NCI-H1105 treated with DMSO at 0.1 percent for 48 hours (cell line): ENCODE measurements at places on chromosomes 6 and 20.
A peak's percentile ranks its signal among the peaks of the same experiment; 100 is the strongest.

GRCh38 chr20:3167738-3168078 lies 5.6 kb downstream of the LZTS3 start:
- DNase-seq: no peak

DNA sequence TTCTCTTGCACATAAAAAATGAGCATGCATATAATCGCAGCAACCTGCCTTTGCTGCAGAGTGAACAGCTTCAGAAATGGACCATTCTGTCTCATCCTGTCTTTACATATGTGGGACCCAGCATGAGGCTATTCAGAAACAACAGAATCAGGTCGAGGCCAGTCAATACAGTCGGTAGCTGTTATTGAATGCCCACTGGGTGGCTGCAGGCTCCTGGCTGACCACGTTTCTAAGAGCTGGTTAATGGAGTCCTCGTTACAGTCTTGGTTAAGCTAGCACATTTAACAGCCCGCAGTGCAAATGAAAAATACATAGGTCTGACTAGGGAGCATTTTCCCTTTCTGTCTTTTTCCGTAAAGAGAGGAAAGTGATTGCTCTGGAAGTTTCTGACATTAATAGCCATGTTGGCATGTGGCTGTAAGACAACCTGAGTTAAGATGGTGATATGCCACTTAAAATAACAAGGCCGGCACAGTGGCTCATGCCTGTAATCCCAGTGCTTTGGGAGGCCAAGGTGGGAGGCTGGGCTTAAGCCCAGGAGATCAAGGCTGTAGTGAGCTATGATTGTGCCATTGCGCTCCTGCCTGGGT lies 75.0 kb downstream of the SHLD1 start:
- DNase-seq: no peak

DNA sequence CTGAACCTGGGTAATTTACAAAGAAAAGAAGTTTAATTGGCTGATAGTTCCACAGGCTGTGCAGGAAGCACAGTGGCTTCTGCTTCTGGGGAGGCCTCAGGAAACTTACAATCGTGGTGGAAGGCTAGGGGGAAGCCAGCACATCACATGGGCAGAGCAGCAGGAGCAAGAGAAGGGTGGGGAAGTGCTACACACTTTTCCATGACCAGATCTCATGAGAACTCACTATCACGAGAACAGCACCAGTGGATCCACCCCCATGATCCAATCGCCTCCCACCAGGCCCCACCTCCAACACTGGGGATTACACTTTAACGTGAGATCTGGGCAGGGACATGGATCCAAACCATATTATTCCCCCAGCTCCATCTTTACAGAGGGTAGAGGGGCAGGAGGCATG lies 166.4 kb downstream of the NFATC2 start:
- DNase-seq: no peak

DNA sequence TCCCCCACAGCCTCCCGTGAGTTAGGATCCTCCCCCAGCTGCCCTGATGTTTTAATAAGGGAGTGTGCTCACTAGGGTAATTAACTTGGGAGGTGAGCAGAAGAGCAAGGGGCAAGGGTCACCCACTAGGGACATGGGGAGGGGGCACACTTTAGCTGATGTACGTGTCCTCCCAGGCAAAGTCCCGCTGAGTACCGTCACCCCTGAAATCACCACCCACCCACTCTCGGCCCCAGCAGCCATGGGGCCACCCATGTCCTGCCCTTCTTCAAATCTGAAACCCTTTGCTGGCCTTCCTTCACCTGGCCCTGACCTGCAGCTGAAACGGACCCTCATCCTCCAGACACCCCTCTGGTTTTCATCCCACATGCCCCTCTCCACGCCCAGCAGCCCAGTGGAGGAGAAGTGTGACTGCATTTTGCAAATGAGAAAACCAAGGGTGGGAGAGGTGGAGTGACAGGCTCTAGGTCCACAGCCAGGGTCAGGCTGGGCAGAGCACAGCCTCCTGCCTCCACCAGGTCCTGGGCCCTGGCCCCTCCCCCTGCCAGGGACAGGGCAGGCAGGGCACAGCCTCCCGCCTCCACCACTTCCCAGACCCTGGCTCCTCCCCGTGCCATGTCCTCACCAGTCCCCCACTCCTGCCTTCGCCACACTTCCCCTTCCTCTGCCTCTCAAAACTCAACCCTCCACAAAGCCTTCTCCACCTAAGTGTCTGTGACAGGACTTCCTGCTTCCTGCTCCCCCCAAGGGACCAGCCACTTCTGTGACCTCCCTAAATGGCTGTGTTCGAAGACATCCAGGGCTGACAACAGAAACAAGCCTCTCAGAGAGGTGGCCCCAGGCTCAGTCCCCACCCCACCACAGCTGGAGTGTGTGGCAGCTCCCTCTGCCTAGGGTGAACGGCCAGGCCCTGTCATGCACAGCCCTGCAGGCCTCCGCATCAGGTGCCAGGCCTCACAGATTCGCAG lies 15.1 kb downstream of the ACSS1 start:
- no peak for DNase-seq

DNA sequence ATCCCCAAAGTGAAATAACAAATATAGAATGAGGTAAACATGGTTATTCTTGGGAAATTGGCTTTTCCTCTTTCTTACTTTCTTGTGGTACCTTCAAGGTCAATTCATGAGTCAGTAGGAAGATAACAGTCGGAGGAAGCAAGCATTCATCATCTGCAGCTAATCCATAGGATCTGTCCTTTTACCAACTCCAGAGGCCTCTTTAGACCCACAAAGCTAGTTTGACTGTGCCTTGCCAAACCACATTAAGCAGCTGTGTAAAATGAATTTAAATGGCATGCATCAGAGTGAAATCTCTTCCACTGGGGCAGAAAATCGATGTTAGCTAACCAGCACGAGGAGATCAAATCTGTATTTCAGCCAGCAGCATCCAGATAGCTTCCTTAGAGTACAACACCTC lies 171.3 kb downstream of the TMEM242 start:
- DNase-seq: no peak

- no peak for DNase-seq
These were observed 126.4 kb downstream of the BANF2 start for GRCh38 chr20:17825960-17826843.

- DNase-seq: no peak
These were observed 42.2 kb downstream of the C6orf132 start for GRCh38 chr6:42100029-42100901.

GRCh38 chr20:11585752-11586352 lies 331.8 kb upstream of the BTBD3 start:
- peak; percentile 25 for DNase-seq

DNA sequence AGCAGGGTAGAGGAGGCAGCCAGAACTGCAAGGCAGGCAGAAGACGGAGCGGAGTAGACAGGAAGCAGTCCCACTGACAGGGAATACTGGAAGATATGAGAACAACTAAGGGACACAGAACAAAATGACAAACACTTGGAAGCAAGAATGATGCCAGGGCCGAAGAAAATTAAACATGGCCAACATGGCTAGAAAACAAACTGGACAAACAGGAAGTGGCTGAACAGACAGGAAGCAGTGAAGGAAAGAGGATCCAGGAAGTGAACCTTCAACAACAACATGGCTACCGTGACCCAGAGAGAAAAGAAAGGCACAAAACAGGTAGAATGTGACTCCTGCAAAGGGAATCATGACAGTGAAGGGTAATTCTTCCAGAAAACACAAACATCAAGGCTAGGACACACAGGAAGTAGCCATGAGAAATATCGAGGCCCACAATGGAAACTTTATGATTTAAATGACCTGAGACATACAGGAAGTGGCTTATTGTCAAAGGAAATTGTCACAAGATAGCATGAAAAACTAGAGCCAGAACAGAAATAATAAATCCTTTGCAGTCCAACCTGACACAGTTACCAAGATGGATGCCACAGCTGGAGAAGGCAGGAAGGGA lies 9.1 kb downstream of the COL11A2 start:
- DNase-seq: no peak

GRCh38 chr6:161482517-161482858 lies 208.6 kb upstream of the AGPAT4 start:
- no peak for DNase-seq

GRCh38 chr6:25975923-25976560 lies 13.4 kb downstream of the TRIM38 start:
- no peak for DNase-seq

DNA sequence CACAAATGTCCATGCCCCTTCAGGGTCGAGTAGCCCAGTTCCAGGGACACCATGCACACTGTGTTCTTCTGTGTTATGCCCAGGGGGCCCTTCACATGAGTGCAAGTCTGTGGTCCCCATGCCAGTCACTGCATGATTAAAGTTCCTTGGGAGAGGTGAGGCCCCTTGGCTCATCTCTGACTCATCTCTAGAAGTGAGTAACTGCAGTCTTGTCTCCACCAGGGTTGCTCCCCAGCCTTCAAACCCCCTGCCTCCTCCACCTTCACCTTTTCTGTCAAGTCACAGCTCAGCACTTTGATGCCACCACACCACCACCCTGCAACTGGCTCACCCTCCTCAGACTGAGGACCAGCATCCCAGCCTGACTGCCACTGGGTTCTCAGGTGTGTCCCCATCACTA lies 161.7 kb downstream of the UNC5CL start:
- no peak for DNase-seq

DNA sequence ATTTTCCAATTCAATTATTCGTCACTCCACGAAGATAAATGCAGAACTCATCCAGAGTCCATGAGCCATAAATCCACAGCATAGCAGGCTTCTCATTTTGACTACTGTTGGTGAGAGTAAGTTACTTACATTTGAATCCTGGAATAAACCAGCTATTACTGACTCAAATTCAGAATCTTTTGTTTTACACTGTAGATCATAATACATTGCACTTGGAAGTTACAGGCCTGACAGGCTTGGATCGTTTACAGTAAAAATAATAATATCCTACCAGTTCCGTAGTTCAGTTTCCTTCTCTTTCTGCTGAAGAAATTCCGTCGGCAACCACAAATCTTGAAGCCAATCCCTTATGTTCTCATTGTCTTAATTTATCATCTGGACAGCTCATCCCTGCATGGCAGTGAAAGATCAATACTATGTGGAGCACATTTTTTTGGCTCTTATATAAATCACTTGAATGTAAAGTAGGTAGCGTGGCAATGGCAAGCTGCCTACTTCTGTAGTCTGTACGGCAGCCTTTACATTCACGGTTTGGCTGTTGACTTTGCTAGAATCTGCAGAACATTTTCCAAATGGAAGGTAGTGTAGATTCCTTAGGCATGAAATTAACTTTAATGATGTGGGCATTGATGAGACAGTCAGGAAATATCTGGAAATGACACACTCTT lies 142.9 kb downstream of the WDR27 start:
- no peak for DNase-seq

- DNase-seq: peak; percentile 12
These were observed 87.5 kb downstream of the MEI4 start for GRCh38 chr6:77740380-77740779.

DNA sequence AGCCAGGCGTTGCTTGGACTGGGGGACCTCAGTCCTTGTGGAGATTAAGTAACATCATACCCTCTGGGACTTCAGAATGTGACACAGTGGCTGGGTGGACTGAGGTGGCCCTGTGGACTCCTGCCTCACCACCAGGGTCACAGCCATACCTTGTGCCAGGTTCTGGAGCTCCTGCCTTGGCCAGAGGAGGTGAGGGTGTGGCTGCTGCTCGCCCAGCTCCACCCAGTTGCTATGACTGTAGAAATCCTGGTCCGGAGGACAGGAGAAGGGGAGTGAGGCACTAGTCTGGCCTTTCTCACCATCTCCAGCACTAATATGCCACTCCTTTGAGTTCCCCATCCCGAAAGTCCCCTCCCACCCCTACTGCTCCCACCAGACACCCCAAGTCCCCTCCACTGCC lies 1.9 kb downstream of the VWA7 start:
- no peak for DNase-seq

- no peak for DNase-seq
These were observed 24.1 kb downstream of the MCM8 start for GRCh38 chr20:5974531-5974930.

DNA sequence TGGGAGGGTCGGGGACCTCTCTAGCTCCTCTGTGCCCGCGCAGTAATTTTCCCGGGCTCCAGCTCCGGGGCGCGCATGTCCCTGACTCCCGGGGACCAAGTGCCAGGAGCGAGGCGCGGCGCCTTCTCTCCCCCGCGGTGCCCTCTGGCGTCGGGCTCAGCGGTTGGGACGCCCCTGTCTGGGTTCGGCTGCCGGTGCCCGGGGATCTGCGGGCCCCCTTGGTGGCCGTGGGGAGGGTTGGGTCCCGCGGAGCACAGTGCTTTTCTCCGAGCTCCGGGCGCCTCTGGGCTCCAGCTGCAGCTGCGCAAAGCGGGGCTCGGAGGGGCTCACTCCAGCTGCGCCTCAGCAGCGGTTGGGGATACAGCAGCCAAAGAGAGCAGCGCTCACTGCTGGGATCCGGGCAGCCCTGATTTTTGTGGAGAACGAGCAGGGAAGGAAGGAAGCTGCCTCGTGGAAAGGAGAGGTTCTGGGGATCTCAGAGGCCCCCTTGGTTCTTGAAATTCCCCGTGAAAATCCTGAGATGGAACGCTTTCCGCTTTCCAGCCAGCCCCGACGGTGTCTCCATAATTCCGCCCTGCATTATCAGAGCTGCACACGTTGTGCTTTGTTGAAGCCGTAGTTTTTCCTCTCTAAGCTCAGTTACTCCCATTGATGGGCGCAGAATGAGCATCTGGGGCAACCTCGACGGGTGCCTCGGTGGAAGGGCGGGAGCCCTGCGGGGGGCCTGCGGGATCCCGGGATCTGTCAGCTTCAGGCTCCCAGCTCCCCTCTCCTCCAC lies 861 bp downstream of the PPP1R14C start:
- no peak for DNase-seq

DNA sequence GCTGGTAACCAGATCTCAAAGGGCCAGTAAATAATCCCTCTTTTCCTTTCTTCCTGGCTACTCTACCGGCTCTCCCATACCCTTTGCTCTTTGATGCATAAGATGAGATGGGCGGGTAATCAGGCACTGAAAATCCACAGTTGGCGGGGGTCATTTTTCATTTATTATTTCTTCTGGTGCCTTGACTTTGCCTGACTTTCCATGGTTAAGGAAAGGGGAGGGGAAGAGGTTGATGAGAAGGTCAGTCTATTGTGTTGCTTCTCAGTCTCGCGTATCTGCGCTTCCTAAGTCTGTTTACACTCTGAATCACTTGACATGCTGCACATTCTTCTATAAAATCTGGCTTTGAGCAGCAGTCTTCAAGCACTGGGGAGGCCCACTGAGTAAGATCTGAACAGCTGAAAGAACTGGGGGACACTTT lies 121.1 kb upstream of the HDGFL1 start:
- DNase-seq: no peak

DNA sequence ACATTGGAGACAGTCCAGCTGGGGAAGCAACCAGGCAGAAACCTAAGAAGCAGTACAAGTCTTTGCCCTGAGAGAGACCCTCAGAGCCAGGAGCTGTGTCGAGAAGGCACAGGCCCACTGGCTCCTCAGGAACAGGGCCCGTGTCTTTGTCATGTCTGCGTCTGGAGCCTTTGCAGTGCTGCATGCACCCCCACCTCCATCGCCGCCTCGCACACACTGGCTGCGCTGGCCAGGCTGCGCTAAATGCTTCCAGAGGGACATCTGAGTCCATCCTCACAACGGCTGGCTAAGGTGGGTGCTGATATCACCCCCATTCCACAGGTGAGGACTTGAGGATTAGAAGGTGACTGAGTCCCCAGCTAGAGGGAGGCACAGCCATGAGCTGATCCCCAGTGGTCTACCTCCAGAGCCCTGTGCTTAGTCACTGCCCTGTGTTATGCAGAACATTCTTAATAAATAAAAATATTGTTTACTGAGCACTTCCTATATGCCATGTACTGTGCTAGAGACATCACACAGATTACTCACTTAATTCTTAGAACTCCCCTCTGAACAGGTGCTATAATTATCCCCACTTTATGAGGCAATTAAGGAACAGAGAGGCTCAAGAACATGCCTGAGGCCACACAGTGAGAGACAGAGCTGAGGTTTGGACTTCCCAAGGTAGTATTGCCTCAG lies 27.6 kb downstream of the GABRR2 start:
- DNase-seq: no peak

GRCh38 chr6:40721271-40721952 lies 134.2 kb upstream of the LRFN2 start:
- no peak for DNase-seq
